ENCODE measurements at places on chromosomes 3 and 15.

GRCh38 chr3:115341208-115341607, 194.1 kb upstream of the ZBTB20 start:
- DNase-seq, result no peak

DNA sequence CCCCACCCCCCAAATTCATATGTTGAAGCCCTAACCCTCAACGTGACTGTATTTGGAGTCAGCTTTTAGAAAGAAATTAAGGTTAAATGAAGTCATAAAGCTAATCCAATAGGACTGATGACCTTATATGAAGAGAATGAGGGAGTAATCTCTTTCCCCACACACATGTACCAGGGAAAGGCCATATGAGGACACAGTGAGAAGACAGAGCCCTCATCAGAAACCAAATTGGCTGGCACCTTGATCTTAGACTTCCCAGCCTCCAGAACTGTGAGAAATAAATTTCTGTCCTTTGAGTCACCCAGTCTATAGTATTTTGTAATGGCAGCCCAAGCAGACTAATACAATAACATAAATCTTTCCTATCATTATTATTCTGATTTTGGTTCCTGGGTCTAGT, 194.7 kb upstream of the NANOGP8 start:
- no peak for DNase-seq

DNA sequence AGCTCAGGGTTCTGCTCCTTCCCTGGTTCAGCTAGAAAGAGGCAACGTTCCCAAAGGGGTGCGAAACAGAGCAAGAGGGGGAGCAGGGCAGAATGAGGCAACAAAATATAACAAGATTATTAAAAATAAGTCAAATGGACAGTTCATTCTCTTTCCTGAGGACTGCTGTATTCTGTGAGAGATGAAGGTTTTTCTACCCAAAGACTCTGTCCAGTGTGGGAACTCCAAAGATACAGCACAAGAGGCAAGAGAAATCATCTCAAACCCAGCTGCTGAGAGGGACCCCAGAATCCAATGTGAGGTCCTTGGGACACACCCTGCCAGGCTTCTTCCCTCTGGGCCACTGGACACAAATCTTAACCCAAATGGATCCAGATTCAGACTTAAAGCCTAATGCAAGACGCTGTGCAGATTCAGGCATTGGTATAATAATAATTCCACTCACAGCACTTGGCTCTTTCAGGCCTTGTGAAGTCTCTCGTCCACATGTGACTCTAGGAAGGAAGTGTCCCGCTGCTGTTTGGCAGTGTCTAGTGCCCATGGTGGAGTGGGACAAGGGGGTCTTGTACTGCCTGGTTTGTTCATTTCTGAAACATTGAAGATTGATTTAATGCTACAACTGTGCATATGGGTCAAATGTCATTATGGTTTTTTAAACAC, 14.5 kb upstream of the ARHGAP31 start:
- no peak for DNase-seq

- DNase-seq, result no peak
These were observed 17.3 kb downstream of the TBC1D2B start for GRCh38 chr15:78060232-78060631.

DNA sequence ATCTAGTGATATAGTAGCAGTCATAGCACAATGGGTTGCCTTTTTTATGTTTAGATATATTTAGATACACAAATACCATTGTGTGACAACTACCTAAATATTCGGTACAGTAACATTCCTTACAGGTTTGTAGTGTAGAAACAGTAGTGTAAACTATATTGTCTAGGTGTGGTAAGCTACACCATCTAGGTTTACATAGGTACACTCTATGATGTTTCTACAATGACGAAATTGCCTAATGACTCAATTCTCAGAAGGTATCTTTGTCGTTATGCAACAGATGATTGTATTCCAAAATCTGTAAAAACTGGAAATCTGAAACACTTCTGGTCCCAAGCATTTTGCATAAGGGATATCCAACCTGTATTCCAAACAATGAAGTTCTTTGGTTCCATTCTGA, 24.3 kb downstream of the PLOD2 start:
- DNase-seq, result no peak

DNA sequence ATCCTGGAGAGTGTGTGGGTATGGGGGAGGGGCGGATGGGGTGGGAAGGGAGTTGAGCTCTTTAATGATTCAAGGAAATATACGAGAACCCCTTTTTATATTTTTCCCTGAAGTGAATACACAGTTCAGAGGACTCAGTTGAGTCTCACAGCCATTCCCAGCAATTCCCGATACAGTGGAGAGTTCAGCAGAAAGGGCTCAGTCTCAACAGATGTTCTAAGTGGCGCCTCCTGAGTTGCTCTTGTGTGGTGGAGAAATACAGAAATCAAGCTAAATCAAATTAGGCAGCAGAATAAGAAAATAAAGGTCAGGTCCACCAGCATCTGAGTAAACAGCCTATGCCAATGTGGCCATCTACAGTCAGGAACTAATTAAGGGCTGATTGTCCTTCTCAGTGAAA, 372.1 kb downstream of the NR2F2 start:
- DNase-seq, result no peak

DNA sequence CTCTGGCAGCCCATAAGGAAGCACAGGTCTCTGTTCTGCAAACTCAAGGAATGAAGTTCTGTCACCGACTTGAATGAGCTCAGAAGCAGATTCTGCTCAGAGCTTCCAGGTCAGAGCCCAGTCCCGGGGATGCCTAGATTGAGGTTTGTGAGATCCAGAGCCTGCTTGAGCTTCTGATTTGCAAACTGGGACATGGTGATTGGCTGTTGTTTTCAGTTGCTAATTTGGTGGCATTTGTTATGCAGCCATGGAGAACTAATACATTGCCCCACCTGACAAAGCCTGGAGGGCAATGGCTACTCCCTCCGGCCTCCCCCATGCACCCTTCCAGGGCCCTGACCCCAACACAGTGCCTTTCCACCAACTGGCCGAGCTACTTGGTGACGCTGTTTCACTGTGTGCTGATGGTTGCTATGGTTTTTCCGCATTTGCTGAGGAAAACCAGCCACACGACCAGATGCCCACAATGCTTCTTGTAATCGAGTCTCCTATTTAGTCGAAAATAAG, 379.5 kb upstream of the ATP10A start:
- no peak for DNase-seq

DNA sequence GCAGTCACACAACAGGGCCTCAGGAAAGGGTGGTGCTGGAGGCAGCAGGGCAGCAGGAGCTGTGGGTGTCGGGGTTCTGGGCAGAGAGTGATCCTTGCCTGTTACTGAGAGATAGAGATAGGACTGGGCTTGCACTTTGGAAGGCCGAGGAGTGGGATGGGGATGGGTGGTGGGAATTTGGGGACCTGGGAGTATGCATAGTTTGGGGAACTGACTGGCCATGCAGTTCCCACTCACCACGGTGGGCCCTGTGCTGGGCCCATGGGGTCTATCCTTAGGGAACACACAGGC, 192.5 kb upstream of the LINGO1 start:
- DNase-seq, result no peak

GRCh38 chr3:64873400-64873799, 185.6 kb upstream of the ADAMTS9 start:
- DNase-seq, result no peak

- no peak for DNase-seq
These were observed 3.9 kb downstream of the ZDHHC19 start for GRCh38 chr3:196207159-196207832.

GRCh38 chr15:63969652-63970421, 76.4 kb downstream of the DAPK2 start:
- DNase-seq, result no peak

GRCh38 chr15:64017591-64018163, 28.6 kb downstream of the DAPK2 start:
- DNase-seq, result no peak

GRCh38 chr15:55741833-55742497, 987 bp downstream of the PRTG start:
- DNase-seq, result no peak

DNA sequence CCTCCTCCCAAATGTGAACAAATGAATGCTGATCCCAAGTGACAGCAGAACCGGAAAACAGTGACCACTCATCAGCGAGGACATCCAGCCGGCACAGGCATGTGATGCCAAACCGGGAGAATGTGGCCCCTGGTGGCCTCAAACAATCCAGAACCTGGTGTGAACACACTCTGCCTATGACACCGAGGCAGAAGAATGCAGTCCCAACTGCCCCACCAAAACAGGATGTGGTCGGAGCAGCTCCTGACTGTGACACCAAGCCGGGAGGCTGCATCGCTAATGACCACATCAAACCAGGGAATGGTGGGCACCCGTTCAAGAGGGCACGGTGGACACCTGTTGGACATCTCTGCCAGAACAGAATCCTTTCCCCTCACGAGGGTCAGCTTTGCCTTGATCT, 15.4 kb downstream of the SCN5A start:
- DNase-seq, result no peak

DNA sequence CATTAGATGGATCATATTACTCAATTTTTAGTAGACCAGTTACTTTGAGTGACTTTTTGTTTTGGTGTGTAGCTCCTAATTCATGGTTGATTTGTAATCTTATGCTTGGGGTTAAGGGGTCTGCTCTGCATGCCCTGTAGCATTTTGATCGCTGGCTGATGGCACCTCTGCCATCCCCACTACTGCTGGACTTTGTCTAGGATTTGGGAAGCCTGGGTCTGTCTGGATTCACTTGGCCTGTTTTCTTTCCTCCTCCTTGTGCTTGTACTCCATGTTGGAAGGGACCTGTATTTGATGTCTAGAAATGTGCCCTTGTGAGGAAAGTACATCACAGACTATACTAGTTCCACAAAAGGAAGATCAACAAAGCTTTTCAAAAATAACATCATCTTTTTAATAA, 154.1 kb downstream of the FNDC3B start:
- no peak for DNase-seq

- no peak for DNase-seq
These were observed 9.6 kb upstream of the BTLA start for GRCh38 chr3:112508860-112509259.

DNA sequence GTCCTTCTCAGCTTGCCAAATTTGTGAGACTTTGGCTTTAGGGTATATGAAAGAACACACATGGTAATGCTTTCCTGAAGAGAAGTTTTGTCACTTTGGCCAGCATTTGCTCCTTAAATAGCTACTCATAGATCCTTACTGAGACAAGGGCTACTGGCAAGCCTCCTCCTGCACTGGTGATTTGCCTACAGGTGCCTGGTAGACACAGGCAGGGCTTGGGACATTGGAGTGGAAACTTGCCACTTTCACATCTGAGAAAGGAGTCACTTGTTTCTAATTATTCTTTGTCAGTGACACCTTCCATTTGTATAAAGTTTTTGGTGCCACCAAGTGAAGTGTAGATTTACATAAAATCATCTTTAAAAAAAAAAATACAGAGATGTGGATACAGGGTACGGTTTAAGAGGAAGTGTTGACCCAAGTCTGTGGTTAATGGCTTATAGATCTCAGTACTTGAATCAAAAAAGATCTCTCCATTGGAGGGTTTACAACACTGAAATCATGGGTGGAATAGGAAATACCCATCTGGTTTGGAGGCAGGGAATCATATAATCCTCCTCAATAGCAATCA, 132.8 kb upstream of the GADL1 start:
- no peak for DNase-seq

GRCh38 chr3:13693441-13693840, 144.5 kb downstream of the FBLN2 start:
- DNase-seq, result no peak

DNA sequence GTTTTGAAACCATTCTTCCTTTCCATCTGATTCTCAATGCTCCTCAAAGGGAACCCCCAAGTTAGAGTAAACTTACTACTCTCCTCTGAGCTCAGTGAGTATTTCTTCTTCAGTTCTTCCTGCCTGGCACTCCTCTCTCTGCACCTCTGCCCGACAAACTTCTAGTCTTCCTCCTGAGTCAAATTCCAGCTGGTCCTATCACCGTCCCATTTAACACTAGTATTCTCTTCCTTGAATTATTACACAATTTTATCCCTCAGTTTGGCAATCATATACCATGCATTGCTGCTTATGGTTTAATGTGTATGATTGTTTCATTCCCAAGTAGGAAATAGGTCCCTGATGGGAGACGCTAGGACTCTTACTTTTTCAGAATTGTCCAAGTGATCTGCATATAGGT, 279.7 kb downstream of the MECOM start:
- no peak for DNase-seq

DNA sequence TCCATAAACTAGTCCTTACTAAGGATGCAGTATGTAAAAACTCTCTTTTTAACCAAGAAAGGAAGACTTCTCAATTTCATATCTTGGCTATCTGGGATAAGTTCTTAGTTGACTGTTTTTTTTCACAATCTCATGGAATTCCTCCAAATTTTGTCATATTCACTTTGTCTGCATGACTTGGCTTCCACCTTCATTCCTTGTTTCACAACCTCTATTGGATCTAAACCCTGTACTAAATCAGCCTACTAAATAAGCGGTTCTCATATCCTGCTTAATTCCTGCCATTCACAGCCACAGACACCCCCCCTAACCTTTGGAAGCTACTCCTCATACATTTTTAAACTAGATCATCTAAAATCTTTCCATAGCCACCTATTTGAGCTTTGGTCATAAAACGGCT, 370.6 kb upstream of the NAALADL2 start:
- no peak for DNase-seq

- DNase-seq, result no peak
These were observed 11.9 kb downstream of the ATP8B4 start for GRCh38 chr15:50107157-50107556.

- DNase-seq, result no peak
These were observed 115.8 kb upstream of the ARHGEF3 start for GRCh38 chr3:56917361-56918110.

DNA sequence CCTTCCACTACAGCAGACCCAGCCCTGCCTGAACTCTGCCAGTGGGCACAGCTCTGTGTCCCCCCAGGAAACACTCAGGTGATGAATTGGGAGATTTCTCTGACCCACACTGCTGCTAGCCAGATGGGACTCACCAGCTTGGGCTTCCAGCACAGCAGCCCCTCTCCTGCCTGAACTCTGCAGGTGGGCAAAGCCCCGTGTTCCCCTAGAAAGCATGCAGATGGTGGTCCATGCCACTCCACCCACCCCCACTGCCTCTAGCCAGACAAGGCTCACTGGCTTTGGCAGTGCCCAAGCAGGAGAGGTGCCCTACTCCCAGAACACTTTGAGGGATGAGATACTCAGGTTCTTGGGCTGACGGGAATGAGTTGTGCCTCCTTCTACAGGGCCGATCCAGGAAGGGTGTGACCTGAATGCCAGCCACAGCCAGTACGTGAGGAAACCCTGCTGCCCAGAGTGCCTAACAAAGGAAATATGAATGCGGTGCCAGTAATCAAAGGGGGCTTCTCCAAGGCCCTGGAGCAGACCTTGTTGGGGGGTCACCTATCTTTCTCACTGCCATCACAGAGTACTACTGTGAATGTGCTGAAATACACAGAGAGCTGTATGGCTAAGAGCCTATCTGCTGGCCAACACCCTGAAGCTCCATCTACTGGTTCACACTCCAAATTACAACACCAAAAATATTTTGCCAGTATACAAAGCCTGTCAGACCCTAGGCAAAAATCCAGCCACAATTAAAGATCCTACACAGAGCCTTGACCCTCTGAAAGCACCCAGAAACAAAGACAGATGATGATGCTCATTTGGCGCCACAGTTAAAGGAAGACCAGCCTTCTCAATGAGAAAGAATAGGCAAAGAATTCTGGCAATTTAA, 61.9 kb downstream of the BTLA start:
- DNase-seq, result no peak
